ENCODE measurements at places on chromosomes 16 and 17. TPM values are rescaled to one million over a fixed set of nuclear protein-coding genes. Genes with fewer than 3 reads are reported as not detected.

CCL17 gene
- total RNA-seq, result not detected

KRTAP16-1 gene
- total RNA-seq, result not detected

MRPL45 gene
- 38.0 TPM for total RNA-seq

ESRP2 gene
- 0.73 TPM for total RNA-seq

TBX2 gene
- 13.1 TPM for total RNA-seq
